T1000 (cell line): ENCODE measurements at places on chromosomes 16 and 17.

GRCh38 chr16:76976101-76976500 is 214.9 kb upstream of the MON1B start:
- no peak for DNase-seq

DNA sequence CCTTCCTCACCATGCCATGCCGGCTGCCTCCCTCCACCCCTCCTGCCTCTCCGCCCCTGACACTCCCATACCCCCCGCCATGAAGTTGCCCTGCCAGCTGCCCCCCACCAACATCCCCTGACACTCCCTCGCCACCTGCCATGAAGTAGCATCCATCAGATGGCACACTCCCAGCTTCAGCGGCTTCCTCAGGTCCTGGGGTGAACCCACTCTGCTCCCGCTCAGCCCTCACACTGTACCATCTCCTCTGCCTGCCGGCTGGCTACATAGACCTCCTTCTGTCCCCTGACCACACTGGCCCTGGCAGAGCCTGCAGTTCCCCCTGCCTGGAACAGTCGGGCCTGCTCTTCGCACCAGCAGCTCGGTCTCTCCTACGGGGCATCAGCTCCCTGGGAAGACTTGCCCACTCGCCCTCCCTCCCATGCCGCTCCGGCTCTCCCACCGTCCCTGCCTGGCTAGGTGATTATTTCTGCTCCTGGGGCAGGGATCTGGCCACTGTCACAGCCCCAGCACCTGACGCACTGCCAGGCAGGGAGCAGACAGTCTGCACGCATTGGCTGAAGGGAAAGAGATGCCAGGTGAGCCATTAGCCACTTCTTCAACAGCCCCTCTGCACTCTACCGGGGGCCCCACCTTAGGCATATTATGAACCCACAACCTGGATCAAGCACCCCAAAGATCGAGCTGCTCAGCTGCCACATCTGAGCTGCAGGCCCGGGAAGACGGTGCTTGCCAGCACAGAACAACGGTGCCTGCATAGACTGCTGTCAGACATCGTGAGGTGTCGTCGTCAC is 9.0 kb downstream of the CANT1 start:
- no peak for DNase-seq

GRCh38 chr17:78839762-78840529 is 668 bp downstream of the USP36 start:
- DNase-seq = no peak

- DNase-seq = no peak
These were observed 15.6 kb downstream of the RFWD3 start for GRCh38 chr16:74650966-74651567.

- DNase-seq = no peak
These were observed 3.5 kb downstream of the ZFPM1 start for GRCh38 chr16:88456356-88457292.

DNA sequence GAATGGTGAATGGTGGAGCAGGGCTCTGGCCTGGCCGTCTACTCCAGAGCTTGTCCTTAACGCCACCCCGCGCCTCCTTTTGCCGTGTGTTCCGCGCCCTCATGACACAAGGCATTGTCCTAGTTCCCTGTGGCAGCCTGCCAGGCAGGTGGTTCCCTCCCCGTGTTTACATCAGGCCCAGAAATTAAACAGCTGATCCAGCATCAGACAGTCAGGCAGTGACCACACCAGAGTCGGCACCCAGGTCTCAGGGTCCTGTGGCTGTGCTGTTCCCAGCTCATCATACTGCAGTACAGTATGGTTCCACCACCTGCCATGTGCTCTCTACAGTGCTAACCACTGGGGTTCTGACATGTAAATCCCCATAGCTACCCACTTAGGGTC is 119.7 kb downstream of the RAB11FIP4 start:
- DNase-seq = no peak

DNA sequence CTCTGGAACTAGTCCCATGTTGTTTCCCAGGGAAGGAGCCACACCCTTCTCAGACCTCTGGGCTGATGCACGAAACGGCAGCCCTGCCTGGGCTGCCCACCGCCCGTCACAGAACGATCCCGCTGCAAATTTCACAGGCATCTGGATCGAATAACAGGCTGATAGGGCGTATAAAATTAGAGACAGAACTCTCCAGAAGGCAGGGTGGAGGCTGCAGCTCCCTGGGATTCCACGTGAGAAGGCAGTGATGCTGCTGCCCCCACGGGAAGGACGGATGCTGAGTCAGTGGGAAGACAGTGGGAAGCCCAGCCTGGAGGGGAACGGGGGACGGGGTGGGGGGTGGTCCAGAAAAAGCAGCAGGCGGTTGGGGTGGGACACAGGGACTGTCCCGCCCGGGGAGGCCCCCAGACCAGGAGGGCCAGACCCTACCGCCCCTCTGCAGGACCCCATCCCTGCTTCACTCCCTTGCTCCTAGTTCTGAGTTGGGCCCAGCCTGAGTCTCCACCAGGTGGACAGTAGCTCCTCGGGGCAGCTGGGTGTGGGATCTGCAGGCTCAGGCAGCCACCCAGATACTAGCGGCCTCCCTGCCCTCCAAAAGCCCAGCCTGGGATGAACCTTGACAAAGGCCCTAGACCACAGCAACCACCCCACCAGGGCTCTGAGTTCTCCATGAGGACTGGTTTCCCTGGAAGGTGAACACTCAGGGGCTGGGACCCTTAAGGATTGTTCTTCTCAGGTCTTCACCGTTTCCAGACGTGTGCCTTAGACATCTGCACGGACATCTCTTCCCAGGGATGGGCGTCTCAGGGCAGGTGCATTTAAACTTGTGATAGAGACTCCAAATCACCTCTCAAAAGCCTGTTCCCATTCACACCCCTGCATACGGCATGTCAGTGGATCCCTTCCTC is 117.8 kb downstream of the METRNL start:
- DNase-seq = no peak

DNA sequence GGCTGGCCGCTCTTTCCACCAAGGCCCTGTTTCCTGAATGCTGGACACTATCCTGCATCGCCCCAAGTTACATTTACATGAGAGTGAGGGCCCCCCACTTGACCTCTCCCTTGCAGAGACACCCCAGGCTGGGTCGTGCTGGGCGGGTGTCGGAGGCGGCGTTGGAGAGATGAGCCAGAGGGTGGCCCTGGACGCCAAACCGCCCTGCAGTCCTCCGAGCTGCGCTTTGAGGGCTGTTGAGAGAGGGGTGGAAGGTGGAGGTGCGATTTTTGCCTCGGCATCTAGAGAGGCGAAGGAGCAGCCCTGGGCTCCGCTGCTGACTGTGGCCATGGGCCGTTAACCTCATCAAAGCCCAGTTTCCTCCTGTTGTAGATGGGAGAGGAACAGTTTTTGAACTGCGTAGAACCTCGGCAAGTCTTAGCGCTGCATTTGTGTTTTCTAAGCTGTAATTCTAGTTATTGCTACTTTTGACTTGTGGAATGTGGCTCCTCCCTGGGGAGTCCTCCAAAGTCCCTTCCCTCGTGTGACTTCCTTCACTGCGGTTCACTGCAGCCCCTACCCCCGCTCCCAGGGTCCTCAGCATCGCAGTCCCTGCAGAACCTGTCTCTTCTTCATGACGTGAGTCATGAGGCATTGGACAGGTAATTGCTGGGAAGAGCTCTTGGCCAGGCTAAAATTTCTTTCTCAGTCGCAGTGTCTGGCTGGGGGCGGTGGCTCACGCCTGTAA is 986 bp upstream of the ELOB start:
- no peak for DNase-seq

DNA sequence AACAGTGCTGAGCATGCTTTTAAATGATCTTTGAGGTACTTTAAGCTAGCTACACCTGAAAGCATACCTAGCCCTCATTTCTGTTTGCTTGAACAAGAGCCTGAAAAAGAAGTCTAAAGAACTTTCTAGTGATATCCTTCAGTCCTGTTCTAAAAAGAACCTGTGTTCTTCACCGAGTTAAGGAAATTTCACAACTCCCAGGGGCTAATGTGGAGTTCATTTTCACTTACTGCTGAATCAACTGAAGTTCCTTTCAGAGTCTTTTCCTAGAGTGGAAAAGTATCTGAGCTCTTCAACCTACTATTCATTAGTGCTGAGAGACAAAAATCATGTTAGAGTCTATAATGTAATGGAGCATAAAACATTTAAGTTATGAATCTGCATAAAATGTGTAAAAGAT is 66.9 kb downstream of the CHD9 start:
- DNase-seq = no peak

DNA sequence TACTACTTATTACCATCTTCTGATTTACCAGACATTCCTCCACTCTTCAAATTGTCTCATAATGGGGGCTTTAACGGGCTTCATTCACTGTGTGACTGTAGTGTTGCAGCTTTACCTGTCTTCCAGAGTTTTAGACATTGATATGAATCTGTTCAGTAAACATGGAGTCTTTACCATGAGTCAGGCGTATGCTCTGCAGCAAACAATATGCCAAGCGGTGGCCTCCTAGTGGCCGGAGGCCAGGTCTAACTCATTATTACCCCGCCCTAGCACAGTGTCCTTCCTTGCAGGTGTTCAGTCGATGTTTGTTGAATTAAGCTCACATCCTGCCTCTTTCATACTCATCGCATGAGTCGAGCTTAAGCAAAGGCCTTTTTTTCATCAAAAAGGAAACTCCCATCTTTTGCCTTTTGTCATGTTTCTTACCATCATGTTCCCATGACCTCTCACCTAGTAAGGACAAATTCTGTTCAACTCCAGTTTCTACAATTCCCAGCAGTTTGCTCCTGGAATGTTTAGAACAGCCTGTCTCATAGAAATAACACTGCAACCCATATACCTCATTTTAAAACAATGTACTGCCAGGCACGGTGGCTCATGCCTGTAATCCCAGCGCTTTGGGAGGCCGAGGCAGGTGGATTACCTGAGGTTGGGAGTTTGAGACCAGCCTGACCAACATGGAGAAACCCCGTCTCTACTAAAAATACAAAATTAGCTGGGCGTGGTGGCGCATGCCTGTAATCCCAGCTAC is 39.4 kb downstream of the TUBD1 start:
- DNase-seq = peak; percentile 81

- no peak for DNase-seq
These were observed 5.1 kb downstream of the RGS11 start for GRCh38 chr16:270381-271255.

DNA sequence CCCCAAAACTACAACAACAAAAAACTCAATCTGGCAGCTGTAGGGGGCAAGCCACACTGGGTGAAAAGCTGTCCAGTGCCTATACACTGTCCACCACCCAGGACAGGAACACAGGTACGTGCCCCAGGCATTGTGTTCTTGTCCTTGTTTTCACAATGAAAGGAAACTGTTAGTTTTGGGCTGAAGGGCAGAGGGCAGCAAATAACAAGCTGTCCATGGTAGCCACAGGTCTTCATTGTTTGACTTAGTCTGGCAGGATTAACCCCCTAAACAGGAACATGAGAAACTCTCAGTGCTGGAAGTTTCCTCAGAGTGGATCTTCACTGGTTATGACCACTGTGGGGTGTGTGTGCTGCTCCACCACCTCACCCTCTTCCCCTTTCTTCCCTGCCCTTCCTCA is 224.6 kb upstream of the N4BP1 start:
- DNase-seq = no peak

DNA sequence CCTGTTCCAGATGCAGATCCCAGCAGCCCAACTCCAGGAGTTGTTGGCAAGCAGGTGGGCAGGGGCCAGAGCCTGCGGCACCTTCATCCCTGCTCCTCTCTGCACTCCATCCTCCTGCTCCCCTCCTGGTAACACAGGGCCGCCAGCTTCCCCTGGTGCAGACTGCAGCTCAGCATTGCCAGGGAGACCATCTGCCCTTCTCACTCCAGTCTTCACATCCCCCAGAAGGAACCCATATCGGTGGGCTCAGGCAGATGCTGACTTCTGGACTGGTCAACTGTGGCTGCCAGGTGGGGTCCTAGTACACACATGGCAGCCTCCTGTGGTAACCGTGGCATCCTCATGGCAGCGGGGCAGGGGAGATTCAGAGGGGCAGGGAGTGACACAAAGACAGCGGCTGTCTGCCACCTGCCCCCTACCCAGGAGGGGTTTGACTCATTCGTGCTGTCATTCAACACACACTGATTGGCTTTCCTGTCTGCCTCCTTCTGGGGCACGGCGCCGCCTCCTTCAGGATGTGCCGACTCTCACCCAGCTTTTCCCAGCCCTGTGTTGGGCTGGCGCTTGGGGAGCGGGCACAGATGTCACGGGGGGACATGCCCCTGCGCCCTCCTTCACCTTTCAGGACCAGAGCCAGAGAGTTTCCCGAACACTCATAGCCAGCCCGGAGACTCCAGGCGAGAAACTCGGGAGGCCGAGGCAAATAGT is 120.9 kb downstream of the CMIP start:
- DNase-seq = no peak

DNA sequence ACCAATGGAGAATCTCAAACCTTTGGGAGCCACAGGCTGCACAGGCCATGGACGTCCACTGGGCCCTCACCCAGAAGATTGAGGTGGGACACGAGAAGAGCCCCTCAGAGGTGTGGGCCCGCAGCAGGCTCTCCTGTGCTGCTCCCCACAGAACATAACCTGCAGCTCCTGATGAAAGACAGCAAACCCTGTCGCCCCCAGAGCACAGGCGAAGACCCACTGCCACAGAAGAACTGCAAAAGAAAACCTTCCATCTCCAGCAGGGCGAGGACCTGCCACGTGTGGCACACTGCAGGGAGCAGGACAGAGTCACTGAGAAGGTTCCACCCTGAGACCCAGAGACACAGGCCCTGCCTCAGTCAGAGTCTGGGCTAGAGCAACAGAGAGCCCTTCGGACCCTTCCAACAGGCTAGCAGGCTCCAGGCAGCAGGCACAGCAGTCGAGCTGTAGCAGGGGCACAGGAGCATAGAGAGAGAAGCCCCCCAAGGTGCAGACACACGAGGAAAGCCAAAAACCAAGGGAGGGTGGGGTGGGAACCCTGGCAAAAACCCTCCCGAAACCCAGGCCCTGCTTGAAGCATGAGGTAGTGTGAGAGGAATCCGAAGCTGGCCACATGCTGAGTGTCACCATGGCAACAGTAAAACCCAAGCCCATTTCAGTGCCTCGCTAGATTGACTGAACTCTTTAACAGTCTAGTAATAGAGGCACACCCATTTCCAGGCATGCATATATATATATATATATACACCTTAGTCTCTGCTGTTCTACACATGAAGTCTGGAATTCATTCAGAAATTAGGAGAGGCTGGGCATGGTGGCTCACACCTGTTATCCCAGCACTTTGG is 60.0 kb upstream of the CHMP6 start:
- DNase-seq = peak; percentile 69

- no peak for DNase-seq
These were observed 5.3 kb downstream of the PLD6 start for GRCh38 chr17:17200831-17201230.

- no peak for DNase-seq
These were observed 26.9 kb upstream of the LITAF start for GRCh38 chr16:11613381-11614303.
